ENCODE measurements at places on chromosomes 11 and 22.

DNA sequence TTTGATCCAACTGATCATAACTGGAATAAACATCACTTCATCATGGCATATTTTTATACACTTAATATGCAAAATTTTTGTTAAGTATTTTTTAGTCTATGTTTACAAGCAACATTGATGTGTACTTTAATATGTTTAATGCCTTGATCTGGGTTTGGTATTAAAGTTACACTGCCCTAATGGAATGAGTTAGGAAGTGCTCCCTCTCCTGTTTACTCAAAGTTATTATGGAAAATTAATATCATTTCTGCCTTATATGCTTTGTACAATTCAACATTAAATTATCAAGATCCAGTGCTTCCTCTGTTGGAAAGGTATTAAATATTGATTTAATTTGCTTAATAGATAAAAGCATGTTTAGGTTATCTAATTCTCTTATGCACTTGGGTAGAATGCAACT lies 927.3 kb upstream of the RAG2 start:
- no peak for DNase-seq

- DNase-seq, result no peak
Observed at GRCh38 chr11:9302448-9302847, 11.9 kb downstream of the TMEM41B start.

DNA sequence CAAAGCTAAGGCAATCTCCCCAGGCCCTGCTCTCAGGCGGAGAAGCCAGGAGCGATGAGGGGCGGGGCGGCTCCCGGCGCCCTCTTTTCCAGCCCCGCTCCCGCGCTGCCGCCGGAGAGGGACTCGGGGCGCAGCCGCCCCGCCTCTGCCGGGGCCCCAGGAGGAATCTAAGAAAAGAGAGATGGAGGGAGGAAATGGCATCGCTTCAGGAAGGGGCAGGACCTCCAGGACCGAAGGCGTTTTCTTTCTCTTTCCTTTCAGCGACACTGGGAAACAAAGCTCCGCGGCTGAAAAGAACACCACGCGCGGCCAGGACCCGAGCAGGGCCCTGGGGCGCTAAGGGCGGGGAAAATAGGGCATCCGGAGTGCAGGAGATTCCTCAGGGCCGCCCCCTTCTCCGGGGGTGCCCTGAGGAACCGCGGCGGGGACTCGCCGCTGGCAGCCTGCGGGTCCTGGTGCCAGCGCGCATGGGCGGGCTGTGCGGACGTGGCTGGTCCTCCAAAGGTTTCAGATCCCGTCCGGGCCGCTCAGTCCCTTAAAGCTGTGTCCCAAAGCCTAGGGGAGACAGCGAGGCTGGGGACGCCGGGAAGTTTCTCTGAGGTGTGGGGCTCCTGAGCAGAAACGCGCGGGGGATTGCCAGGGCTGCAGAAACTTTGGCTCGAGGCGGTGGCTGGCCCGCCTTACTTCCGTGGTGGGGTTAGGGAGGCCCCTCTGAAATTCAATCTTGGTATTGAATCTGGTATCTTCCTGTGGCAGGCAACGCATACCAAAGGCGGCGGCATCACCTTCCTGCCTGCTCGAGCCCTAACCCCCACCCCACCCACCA lies 2.8 kb upstream of the BSX start:
- no peak for DNase-seq

DNA sequence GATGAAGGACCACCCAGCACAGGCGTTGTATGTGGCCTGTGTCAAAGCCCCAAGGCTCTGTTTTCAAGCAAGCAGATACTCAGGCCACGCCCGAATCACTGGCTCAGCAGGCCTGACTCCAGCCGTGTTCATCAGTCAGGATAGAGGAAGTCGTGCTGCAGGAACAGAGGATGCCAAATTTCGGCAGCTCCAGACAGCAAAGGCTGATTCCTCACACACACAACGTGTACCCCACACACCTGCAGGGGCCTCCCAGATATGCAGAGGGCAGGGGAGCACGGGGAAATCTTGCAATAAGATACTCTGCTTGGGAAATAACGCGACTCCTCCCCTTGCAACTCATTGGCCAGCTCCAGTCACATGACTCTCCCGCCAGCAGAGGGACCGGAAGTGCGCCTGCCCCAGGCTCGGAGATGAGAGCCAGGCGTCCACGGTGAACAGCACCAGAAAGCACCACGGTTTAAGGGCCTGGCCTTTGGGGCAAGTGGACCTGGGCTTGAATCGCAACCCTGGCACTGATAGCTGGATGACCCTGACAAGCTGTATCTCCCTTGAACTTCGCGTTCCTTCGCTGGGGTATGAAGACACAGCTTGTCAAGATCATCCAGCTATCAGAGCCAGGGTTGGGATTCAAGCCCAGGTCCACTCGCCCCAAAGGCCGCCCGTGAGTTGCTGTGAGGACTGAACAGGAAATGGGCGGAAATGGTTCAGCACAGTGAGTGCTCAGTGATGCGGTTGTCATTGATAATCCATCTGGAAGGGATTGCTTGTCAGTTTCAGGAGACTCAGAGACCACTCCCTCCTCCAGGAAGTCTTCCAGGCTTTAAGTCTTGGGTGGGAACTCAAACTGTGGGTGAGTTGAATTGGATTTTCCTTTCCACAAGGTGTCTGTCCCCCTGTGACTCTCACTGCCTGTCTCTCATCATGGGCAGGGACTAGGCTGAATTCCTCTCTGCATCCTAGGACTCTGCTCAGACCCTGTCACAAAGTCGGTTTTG lies 88.5 kb downstream of the MYEOV start:
- no peak for DNase-seq

DNA sequence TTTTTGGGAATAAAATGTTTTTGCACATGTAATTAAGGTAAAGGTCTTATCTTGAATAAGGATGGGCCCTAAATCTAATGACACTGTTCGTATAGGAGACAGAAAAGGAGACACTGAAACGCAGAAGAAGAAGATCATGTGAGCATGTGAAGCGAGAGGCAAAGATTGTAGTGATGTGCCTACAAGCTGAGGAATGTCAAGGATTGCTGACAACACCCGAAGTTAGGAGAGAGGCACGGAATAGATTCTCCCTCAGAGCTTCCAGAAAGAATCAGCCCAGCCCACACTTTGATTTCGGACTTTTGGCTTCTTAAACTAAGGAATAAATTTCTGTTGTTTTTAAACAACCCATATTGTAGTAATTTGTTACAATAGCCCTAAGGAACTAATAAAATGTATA lies 4.1 kb upstream of the BLID start:
- DNase-seq, result no peak

All from GM19239 (cell line).